Cardiac muscle cell (in vitro differentiated cells and primary cell): ENCODE measurements at places on chromosomes 16 and 17.
A peak's percentile ranks its signal among the peaks of the same experiment; 100 is the strongest.

GRCh38 chr16:14300705-14301168, 229.6 kb downstream of the MRTFB start:
- DNase-seq, result peak; percentile 89

DNA sequence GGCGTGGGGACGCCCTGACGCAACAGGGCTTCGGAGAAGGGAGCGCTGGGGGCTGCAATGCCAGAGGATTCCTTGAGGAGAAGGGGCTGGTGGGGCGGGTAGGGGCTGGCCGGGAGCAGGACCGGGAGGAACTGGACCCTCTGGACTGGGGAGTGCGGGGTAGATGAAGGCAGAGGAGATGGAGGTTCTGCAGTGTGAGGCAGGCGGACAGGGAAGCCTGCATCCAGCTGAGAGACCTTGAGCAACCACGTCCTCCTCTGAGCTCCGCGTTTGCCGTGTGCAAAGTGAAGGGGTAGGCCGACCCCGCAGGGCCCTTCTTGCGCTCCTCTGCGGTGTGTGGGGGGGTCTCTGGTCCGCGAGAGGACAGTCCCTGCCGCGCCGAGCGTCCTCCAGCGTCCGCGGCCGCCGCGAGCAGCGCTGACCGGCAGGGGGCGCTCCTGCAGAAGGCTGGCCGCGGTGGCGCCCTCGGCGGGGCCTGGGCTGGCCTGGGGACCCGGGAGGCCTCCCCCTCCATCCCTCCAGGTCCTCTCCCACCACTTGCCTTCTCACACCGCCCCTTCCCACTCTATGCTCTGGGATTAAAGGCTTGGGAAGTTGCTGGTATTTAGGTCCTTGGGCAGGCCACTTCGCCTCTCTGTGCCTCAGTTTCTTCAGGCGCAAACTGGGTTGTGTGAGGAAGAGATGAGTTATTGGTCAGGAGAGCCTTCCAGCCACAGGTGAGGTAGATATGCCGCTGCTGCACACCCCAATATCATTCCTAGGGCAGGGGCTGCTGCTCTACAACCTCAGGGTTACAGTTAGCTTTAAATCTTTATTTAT, 9.6 kb upstream of the WNT9B start:
- peak; percentile 65 for DNase-seq

DNA sequence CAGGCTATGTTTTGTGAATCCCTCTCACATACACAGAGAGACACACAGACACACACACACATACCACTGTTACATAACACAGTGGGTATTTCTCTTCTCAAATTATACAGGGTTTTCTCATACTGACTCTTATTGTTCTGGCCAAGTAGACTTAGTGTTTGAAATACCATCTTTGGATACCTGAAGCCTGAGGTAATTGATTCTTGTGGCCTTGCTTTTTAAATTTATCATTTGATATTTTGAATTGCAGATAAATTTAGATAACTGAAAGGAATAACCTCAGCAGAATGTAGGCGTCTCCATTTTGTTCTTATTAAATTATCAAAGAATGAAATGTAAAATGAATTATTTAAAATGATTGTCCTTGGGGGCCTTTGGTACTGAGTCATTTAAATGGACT, 223.8 kb downstream of the LGALS9B start:
- no peak for DNase-seq

DNA sequence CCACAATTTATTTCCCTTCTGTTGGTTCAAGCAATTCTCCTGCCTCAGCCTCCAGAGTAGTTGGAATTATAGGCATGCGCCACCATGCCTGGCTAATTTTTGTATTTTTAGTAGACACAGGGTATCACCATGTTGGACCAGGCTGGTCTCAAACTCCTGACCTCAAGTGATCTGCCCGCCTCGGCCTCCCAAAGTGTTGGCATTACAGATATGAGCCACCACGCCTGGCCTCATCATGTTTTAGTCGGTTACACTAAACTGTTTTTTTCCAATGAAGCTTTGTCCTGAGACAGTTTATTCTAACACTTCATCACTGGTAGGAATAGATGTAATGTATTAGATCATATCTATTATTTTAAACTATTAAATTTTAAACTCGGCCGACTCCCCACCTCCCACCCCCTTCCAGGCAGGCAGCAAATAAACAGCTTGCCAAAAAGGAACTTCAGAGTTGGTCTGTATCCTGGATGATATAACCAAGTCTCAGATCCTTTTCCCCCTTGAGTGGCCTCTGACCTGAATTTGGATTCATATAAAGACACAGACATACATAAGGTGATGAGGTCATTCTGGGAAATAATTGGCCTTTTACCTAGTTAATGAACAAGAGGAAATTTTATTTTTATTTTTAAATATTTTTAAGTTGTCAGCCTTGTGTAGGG, 18.4 kb upstream of the CORO6 start:
- no peak for DNase-seq

GRCh38 chr17:79929257-79930061, 90.2 kb upstream of the CBX4 start:
- DNase-seq, result no peak

- peak; percentile 86 for DNase-seq
These were observed 13.1 kb downstream of the CCR7 start for GRCh38 chr17:40551879-40552768.

DNA sequence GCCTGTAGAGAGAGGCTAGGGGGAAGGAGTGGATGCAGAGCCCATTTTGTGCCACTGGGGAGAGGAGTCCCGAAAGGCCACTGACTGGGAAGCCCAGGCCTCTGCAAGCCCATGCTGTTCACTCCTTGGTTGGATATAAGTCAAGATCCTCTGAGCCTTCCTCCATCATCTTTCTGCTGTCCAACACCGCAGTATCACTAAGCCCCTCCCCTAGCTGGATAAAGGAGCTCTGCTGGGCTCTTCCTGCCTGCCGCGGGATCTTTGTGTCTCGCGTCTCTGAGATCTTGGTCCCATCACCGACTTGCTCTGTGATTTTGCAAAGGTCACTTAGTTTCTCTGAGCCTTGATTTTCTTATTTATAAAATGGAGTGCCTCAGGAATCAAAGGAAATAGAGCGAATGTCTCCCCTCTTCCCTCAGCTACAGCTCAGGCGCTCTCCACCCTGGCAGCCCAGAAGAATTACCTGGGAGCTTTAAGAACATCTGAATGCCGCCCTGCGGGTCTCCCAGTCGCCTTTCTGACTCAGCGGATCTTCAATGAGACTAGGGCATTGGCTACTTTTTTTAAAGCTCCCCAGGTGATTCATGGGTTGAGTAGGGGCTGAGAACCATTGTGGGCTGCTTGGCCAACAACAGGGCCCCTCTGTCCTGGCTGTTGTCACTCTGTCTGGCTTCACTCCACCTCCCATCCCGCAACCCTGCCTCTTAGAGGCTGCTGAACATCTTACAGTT, 25.2 kb upstream of the TMEM220 start:
- DNase-seq, result peak; percentile 25

DNA sequence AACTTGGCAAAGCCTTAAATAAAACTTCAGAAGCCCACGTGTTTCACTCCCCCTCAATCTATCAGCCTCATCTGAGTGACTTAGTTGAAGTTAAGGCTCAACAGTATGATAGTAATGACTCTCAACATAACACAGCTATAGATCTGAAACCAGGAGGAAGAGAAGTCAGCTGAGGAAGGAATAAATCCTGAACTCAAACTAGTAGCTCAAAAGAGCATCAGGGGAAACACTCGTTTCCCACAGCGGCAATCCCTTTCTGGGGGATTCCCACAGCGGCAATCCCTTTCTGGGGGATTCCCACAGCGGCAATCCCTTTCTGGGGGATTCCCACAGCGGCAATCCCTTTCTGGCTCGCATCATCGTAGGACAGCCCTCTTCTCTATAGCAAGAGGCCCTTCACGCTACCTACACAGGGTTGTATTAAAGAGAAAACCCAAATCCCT, 56.8 kb downstream of the ZZEF1 start:
- DNase-seq, result no peak

GRCh38 chr17:61230461-61230860, 169.2 kb upstream of the TBX2 start:
- DNase-seq, result no peak

- DNase-seq, result no peak
These were observed 186.1 kb downstream of the MSI2 start for GRCh38 chr17:57442401-57442823.

- no peak for DNase-seq
These were observed 126.6 kb downstream of the LAT start for GRCh38 chr16:29111421-29111820.

DNA sequence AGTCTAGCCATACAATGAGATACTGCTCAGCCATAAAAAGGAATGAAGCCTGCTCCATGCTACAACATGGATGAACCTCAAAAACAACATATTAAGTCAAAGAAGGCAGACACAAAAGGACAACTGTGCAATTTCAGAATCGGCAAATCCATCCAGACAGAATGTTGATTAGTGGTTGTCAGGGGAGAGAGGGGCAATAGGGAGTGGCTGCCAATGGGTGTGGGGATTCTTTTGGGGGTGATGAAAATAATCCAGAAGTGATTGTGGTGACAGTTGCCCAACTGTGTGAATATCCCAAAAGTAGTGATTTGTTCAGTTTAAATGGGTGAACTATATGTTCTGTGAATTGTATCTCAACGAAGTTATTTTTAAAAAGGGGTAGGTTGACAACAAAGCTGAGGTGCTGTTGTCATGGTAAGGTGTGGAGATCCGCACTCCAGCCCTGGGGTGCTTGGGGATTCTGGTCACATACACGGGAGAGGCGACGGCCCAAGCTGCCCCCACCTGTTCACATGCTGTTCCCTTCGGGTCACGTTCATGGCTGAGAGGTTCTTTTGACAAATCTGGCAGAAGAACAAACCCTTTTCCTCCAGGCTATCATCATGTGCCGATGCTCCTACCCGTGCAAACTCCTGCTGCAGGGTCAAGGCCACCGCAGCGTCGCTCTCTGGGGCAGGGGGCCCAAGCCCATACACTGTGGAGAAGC, 9.6 kb downstream of the SLX4 start:
- no peak for DNase-seq

DNA sequence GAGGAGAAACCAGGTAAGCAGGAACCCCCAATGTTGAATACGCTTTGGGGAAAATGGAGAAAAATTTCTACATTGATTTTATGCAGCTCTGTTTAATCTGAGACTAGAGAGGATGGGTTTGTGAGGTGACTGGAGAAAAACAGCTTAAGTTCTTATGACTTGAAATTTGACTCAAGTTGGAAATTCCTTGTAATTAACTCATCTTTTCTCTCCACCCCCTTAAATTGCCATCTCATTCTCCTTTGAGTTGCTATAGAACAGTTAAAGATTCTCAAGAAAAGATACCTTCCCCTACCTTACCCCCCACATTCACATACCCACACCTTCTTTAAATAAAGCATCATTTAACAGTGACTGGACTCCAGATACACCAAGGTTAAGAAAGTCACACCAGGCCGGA, 24.2 kb downstream of the ZNRF1 start:
- no peak for DNase-seq

- DNase-seq, result no peak
These were observed 231.4 kb downstream of the IRX3 start for GRCh38 chr16:54055191-54055590.

- peak; percentile 65 for DNase-seq
These were observed 250.0 kb downstream of the SOX9 start for GRCh38 chr17:72370819-72371218.

GRCh38 chr16:27828671-27829070, 234.8 kb downstream of the GSG1L start:
- DNase-seq, result no peak

GRCh38 chr16:851871-852270, 51.3 kb upstream of the GNG13 start:
- DNase-seq, result no peak

DNA sequence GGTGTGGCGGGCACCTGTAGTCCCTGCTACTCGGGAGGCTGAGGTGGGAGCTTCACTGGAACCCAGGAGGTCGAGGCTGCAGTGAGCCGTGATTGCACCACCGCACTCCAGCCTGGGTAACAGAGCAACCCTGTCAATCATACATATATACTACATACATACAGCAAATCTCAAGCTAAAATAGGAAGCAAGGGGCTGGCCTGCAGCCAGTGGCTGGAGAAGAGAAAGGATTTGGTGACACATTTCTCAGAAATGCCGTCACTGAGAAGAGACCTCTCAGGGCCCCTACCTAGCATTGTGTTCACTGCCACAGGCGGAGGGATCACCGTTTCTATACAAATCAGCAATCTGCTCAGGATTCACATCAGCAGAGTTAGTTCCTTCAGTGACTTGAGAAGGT, 16.9 kb downstream of the NARF start:
- no peak for DNase-seq

GRCh38 chr16:16007743-16008111, 58.3 kb downstream of the ABCC1 start:
- DNase-seq, result no peak

GRCh38 chr17:81608082-81608481, 28.8 kb downstream of the NPLOC4 start:
- no peak for DNase-seq

- DNase-seq, result peak; percentile 89
These were observed at the start of gene TRIM47 for GRCh38 chr17:75878174-75878998. TRIM47 (minus strand) TSS chr17:75878581; CDS start chr17:75878548, 33 bp downstream.

GRCh38 chr16:85149776-85150175, 37.5 kb upstream of the CIBAR2 start:
- DNase-seq, result no peak

GRCh38 chr17:51767287-51767686, 391.2 kb downstream of the CA10 start:
- DNase-seq, result no peak

GRCh38 chr16:89136931-89137330, 34.6 kb upstream of the CDH15 start:
- DNase-seq, result no peak

DNA sequence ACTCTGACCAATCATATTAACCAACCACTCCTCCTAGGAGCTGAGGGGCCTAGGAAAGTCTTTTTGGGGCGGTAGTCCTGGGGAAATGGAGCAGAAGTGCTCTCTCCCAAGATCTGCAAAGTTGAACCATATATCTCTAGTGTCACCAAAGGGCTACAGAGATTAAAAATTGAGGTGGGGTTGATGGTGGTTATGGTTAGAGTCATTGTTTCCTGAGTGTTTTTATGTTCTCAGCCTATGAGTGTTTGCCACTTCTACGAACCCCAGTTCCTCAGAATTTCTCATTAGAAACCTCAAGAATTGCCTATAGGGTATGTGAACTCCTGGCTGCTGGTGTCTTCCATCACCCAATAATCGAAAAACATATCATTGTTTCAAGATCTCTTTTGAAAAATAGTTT, 217.8 kb downstream of the CDRT15L2 start:
- DNase-seq, result no peak

DNA sequence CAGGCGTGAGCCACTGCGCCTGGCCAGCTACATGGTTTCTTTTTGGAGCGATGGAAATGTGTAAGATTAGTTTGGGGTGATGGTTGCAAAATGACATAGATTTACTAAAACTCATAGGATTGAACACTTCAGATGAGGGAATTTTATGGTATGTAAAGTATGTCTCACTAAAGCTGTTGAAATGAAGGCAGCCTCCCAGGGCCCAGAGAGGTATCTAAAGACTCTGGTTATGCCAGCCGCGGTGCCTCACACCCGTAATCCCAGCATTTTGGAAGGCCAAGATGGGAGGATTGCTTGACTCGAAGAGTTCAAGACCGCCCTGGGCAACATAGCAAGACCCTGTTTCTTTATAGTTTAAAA, 254.9 kb downstream of the PARN start:
- peak; percentile 27 for DNase-seq
